ENCODE measurements at places on chromosomes 4 and X. TPM values are rescaled to one million over a fixed set of nuclear protein-coding genes. Genes with fewer than 3 reads are reported as not detected.

AADAT gene
- total RNA-seq = 4.4 TPM

RADX gene
- 2.2 TPM for total RNA-seq

BTC gene
- total RNA-seq = 0.71 TPM

TRIM60 gene
- not detected for total RNA-seq

IL1RAPL1 gene
- total RNA-seq = not detected

ETDA gene
- not detected for total RNA-seq

STK26 gene
- 45.1 TPM for total RNA-seq

EGF gene
- 0.14 TPM for total RNA-seq

GC gene
- total RNA-seq = not detected

CSTF2 gene
- total RNA-seq = 18.8 TPM

GSTCD gene
- 17.9 TPM for total RNA-seq

TIGD4 gene
- total RNA-seq = 0.14 TPM

MID1 gene
- 11.8 TPM for total RNA-seq

FMR1 gene
- 9.1 TPM for total RNA-seq

COL25A1 gene
- not detected for total RNA-seq

TCEAL6 gene
- not detected for total RNA-seq

NRK gene
- total RNA-seq = 0.35 TPM

CRMP1 gene
- not detected for total RNA-seq

RTL9 gene
- total RNA-seq = 0.09 TPM

SLC6A14 gene
- total RNA-seq = 37.3 TPM

GYPE gene
- not detected for total RNA-seq

All from airway epithelial cell (primary cell).